T-helper 2 cell (primary cell): ENCODE measurements at places on chromosomes 4 and X.

- peak; percentile 85 for DNase-seq
These were observed 8.8 kb downstream of the TMEM255A start for GRCh38 chrX:120302434-120302833.

GRCh38 chrX:147072747-147073146, 258.2 kb upstream of the CXorf51A start:
- DNase-seq: no peak

DNA sequence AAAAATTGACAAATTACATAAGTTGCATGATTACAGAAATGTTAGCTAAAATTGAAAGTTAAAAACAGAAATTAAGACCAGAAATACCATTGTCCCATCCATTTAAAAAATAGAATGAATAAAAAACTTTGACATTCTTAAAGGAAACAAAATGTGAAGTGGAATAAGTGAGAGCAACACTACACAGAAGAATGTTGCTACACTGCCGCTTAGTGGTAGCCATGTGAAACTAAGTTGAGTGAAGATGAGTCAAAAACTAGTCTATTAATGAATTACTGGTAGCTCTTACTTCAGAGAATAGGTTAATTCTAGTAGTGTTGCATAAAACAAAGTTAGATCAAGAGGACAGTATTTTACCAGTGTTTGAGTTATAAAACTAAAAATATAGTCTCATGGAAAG, 571.0 kb upstream of the KLHL4 start:
- DNase-seq: no peak

DNA sequence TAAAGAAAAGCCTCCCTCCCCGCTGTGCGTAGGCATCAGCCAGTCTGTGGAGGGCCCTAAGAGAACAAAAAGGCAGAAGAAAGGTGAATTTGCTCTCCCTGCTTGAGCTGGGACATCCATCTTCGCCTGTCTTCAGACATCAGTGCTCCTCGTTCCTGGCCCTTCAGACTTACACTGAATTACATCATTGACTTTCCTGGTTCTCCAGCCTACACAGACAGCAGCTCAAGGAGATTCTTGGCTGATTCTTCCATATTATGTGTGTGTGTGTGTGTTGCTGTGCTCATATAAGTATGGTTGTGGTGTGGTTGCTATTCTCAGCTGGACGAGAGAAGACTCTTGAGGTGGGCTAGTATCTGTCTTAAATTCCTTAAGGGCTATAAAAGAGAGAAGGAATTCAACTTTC, 35.5 kb upstream of the CD99L2 start:
- DNase-seq: no peak

- DNase-seq: no peak
These were observed 48.2 kb downstream of the PPEF1 start for GRCh38 chrX:18755651-18756050.

- no peak for DNase-seq
These were observed 763.4 kb downstream of the PCDH18 start for GRCh38 chr4:136768925-136769275.

DNA sequence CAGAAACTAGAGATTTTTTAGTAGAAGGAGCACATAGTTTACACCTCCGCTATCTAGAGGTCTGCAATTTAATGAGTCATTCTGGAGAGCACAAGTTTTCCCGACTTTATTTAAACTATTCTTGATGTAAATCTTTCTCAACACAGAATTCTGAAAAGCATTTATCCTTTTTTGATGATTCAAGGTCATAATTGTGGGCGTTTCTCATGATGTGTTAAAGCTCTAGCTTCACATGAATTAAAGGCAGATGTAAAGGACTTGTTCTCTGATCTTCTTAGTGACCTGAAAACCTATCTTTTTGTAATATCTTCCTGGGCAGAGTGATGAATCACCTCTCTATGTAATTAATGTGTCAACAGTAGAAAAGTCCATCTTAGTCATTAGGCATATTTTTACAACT, 128.8 kb downstream of the COMMD8 start:
- no peak for DNase-seq

DNA sequence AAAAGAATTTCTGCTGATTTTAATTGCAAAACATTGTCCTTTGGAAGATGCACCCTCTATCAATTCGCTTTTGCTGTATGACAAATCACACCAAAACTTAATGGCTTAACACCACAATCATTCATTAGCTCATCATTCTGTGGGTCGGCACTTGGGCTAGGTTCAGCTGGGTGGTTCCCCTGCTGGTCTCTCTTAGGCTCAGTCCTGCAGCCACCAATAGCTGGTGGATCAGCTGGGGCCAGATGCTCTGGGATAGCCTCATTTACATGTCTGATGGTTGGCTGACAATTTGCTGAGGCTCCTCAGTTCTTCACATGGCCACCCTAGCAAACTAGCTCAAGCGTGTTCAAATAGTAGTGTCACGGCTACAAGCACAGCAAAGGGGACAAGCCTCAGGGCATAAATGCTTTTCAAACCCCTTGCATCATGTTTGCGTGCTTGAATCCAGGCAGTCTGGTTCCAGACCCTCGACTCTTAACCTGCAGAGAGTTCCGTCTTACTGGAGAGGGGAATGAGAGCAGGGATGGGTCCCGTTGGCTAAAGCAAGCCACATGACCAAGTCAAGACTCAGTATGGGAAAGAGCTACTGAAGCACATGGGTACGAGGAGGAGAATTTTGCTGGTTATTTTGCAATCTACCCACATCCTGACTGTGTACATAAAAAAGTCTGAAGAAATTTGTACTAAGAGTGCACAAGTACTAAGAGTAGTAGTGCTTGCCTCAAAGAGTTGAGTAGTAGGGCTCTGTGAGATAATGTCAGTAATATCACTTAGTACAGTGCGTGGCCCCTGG, 7.5 kb upstream of the ACSL1 start:
- DNase-seq: no peak

GRCh38 chr4:136112116-136112515, 1420.2 kb downstream of the PCDH18 start:
- no peak for DNase-seq

DNA sequence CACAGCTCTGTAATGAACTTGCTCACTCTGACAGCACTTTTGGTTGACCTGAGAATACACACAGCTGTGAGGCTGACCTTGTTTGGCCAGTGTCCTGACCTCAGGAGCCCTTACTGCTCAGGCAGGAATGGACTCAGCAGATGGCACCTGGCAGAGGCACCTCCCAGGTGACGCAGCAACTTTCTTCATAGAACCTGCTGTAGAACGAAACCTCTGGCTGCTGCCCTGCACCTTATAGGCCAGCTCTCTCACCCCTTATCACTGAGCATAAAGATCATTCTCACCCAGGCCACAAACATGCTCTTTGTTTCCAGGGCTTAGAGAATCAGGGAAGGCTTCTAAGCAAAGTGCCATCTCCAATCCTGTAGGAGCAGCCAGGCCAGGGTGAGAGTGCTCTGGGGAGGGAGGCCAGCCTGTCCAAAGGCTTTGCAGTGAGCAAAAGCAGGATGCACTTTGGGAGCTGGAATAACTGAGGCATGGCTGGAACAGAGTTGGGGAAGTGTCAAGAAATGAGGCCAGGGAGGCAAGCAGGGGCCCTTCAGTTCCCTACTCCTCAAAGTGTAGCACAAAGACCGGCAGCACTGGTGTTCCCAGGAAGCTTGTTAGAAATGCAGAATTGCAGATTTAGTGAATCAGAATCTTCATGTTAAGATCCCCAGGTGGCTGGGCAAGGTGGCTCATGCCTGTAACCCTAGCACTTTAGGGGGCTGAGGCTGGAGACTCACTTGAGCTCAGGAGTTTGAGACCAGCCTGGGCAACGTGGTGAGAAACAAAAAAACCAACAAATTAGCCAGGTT, 13.3 kb upstream of the CENPU start:
- no peak for DNase-seq

- no peak for DNase-seq
These were observed 3.6 kb upstream of the RNF175 start for GRCh38 chr4:153763404-153763803.

DNA sequence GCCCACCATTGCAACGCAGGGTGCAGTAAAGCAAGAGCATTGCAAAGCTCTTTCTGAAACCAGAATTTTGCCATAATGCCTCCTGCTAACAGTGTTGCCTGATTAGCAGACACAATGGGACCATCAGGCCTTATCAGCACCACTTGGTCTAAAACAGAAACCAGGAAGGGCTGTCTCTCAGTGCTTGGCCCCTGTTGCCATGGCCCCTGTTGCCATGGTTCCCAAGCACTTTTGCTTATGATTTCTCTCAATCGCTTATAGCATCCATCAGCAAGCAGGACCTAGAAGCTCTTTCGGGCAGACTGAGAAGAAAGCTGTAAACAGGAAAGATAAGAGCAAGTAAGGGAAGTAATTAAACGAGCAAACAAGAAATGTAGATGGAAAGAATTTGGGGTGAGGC, 36.8 kb downstream of the RTL5 start:
- DNase-seq: peak; percentile 27

DNA sequence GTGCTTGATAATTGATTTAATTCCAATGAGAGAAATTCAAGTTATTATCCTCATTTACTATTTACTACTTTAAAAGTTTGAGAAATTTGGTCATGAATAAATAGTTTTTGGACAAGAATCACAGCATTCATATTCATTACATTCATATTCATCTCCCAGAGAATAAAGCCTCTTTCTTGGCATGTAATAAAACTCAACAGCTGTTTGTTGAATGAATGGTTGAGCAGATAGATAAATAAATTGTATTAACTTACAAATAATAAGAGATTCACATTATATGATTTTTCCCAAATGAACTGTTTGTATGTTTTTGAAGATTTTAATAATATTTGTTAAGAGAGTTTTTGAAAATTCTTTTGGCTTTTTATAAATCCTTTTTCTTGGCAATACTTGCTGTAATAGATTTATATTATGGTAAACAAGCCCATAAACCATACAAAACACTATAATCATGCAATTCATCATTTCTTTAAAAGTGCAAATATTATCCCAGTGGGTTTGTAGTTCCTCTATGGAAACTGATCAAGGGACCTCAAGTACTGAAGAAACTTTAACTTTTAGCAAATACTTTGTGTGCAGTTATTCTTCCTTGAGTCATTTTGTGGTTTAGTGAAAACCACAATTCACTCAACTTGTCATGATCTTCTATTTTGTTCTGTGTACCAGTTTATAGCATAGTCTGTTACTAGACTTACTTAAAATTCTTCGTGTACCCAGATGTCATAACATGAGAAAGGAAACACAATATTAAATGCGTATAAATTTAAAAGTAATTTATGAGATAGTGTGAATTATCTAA, 371.8 kb downstream of the ADGRL3 start:
- DNase-seq: peak; percentile 4

GRCh38 chr4:75727073-75727472, 2.7 kb downstream of the USO1 start:
- DNase-seq: no peak

- no peak for DNase-seq
These were observed 55.9 kb downstream of the AMOT start for GRCh38 chrX:112784692-112785091.

- DNase-seq: no peak
These were observed 222.7 kb upstream of the HAND2 start for GRCh38 chr4:173752610-173753230.

DNA sequence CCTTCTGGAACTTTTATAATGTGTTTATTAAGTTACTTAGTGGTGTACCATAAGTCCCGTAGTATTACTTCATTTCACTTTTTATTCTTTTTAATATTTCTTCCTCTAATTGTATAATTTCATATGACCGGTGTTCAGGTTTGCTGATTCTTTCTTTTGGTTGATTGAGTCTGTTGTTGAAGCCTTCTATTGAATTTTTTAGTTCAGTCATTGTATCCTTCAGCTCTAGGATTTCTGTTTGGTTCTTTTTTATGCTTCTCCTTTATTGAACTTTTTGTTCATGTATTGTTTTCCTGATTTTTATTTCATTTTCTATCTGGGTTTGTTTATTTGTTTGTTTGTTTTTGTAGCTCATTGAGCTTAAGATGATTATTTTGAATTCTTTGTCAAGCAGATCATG, 8.8 kb downstream of the CEP44 start:
- no peak for DNase-seq

DNA sequence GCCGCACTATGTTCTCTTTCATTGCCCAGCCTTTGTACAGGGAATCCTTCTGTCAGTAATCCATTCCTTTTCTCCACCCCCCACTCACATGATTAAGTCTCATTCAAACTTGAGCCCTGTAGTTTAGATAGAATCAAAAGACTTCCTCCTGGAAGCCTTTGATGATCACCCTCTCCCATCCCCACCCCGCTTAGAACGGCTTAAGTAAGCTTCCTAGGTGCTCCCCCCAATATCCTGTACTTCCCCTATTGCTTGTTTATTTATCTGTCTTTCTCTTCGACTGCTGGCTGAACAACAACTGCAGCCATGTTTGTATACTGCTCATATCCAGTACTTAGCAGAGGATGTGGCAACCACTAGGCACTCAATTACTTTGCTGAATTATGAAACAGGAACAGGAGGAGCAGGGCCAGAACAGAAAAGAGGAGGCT, 38.5 kb upstream of the GPC3 start:
- peak; percentile 7 for DNase-seq

DNA sequence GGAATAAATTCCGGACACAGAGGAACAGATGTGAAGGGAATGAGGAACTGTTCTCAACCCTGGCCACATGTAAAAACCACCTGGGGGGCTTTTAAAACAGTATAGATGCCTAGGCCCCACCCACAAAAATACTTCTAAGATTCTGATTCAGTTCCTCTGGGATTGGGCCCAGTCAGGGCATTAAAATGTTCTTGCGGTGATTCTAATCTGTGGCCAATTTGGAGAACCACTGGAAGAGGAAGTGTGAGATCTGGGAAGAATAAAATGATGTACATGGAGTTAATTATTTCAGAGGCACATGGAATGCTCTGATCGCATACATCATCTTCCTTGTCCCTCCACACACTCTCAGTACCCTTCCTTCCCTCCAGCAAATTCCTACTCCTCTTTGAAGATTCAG, 192.2 kb downstream of the APBB2 start:
- no peak for DNase-seq

GRCh38 chr4:162911349-162911748, 255.3 kb downstream of the NAF1 start:
- DNase-seq: no peak

DNA sequence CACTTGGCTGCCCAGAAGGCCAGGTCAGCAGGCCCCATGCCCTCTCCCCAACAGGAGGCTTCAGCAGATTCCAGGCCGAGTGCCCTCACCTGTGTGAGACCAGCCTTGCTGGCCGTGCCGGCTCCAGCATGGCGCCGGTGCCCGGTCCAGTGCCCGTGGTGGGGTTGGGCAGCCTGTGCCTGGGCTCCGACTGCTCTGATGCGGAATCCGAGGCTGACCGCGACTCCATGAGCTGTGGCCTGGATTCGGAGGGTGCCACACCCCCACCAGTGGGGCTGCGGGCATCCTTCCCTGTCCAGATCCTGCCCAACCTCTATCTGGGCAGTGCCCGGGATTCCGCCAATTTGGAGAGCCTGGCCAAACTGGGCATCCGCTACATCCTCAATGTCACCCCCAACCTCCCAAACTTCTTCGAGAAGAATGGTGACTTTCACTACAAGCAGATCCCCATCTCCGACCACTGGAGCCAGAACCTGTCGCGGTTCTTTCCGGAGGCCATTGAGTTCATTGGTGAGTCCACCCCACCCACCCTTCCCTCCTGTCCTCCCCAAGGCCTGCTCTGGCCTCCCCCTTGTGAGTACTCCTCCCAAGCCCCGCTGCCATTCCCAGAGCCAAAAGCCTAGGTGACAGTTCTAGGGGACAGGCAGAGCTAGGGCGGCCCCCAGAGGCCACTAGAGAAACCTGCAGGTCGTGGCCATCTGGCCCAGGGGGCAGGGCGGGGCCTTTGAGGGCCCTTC, 2.3 kb downstream of the DUSP9 start:
- DNase-seq: peak; percentile 39
